ENCODE measurements at places on chromosomes 13 and 19.

DNA sequence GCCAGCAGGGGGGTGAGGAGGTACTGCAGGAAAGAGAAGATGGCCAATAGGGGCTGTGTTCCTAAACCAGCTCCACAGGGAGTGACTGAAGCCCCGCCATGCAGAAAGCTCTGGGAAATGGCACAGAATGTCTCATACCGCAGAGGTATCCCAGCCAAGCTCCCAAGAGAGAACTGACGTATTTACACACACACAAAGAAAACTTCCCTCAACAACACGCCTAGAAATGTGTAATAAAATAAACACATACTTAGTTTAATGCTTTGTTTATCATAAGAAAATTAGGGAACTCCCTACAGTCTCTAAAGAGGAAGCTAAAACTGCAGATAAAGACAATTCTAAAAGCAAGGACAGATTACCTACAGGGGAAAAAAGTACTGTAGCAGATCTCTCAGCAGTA lies 40.0 kb downstream of the ESD start:
- DNase-seq, result no peak

DNA sequence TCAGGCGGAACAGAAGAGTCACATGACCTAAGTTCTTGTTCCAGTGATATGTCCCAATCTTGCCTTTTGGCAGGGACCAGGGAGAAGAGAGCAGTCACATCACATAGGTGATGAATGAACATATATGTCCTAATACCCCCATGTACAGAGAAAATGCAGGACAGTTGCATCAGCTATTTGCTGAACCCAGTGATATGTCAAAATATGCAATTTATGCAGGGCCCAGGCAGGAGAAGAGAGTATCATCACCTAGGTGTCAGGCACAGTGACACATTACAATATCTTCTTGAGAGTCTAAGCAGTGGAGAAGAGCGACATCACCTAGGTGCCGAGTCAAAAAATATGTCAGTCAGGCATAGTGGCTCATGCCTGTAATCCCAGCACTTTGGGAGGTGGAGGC lies 139.9 kb downstream of the ZNF675 start:
- DNase-seq, result no peak

- no peak for DNase-seq
These were observed 5.7 kb upstream of the DIAPH3 start for GRCh38 chr13:60169239-60170031.

DNA sequence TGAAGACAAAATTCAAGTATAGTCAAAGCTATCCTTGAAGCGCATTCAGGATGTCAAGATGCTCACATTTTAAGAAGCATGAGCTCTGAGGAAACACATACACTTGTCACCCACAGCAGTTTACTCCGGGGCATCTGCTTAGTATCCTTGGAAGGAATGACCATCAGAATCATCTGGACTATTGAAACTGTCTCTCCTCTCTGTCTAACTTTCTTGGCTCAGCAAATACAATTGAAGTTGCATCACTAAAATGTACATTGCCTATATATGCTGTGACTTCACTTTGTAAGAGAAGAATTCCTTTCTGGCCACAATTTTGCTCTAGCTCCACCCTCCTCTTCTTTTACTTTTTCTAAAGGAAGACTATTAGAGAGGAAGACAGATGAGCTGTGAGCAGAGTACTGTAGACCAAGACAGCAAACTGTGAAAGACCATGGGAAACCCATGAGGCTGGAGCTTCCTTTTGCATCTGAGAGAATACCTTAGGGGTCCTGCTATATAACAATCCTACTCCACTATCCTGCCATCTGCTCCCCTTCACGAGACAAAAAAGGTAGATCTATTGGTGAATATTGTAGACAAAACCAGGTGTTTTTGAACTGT lies 906.3 kb downstream of the PCDH9 start:
- no peak for DNase-seq

DNA sequence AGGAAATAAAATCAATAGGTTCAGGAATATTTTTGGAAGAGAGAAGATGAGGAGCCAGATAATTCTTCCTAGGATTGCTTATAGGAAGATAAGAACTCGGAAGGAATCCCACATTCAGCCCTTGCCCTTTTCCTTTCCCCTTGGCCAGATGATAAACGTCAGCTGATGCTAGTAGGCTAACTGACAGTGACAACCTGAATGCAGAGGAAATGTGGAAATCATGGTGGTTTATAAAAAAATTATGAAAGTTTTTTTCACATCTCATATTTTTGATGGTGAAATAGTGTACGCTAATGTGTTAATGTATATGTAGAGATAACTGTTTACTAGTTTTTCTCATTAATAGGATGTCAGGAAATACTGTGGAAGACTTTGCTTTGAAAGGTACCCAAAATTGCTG lies 56.9 kb downstream of the EDNRB start:
- no peak for DNase-seq

DNA sequence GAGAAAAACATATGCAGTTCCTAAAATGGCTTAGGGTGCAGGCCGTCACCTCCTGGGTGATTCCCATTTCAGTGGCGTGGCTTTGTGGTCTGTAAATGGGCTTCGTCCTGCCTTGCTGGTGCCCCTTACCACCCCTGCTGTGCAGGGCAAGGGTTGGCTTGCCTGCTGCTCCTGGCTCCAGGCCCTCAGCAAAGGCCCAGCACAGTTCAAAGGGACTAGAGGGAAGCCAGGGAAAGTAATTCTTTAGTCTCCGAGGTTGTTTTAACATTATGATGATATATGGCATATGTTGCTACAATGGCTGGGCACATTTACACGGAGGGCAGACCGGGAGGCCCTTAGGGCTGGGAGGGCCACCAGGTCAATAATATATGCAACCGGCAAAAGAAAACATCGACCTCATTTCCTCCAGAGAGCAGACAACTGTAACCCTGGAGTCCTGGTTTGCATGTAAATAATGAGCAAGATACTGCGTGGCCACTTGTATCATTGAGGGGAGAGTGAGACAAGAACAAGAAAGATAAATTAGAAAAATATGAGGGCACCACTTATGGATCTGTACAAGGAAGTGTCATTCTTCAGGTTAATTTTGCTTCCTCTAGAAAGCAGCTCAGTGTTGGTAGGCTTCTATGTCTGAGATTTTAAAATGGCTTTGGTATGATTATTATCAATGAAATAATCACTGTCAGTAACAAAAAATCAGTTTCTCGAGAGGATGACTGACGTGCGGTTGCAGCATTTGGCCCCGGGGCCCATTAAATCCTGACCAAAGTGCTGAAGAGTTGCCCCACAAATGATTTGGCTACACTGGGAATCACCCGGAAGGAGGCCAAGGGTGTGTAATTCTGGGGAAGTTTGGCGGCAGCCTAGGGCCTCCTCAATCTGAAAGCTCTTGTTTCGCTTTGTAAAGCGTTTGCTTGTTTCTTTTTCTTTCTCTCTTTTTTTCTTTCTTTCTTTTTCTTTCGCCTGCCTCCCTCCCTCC lies 32.8 kb upstream of the URI1 start:
- DNase-seq, result no peak

GRCh38 chr13:73828811-73829210 lies 305.4 kb downstream of the KLF12 start:
- no peak for DNase-seq

GRCh38 chr19:18710186-18710585 lies 26.7 kb downstream of the CRTC1 start:
- DNase-seq, result no peak

DNA sequence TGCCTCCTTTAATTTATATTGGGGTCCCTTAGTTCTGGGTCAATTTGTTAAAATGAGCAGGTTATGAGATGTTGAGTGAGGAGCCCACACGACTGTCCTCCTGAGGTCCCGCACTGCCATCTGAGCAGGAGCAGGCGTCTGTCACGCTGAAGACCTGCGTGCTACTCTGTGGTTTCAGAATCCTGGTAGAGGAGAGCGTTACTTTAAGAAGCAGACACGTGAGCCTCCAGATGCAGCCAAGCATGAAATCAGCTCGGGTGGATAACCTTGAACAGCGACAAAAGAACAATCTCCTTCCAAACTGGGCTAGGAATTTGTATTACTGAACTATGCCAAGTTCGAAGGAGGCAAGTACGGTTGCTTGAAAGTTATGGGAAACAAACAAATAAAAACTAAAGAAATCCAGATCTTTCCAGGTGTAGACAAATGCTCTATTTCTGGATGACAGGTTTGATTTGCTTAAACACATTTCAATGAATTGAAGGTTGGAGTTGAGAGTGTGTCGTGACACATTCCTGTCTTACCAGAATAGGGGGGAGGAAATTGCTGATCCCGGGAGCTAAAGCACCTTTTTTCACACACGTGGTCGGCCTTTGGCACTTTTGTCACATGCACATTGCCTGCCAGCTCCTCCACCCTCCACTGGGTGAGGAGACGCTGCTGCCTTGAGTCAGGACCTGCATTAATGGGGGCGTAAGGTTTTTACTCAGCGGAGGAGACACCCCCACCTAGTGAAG lies 945.5 kb upstream of the SLC10A2 start:
- DNase-seq, result no peak
